GM03348 (cell line): ENCODE measurements at places on chromosomes 3 and 15.

DNA sequence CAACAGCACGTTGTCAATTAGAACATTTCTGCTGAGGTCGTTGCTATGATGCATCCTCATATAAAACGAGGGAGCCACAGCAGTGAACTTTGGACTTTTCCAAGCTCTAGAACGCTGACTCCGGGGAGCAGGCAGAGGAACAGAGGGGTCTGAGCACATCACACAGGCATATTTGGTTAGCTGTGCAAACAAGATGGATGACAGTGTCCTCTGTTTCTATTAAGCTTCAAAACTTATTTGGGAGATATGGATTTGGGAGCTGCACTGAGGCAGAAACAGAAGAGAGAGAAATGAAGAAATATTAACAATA, 278.0 kb upstream of the TBL1XR1 start:
- no peak for DNase-seq

GRCh38 chr15:49439678-49440395, 16.8 kb downstream of the FGF7 start:
- no peak for DNase-seq

GRCh38 chr15:74549816-74550215, 8.8 kb downstream of the ARID3B start:
- no peak for DNase-seq

DNA sequence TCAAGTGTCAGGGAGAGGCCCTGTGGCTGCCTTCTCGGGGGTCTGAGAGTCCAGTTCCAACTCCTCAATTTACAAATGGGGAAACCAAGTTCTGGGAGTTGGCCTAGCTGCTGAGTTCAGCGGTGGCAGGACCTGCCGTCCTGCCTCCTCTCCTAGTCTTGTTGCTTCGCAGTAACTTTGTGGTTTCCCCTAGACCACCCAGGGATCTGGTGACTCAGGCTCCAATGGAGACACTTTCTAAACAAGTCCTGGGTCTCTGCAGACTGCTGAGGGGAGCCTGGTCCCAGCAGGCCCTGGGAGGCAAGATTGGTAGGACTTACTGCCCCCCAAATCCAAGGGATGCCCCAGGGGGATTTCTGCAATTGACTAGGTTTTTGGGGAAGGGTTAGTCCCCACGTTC, 83.6 kb downstream of the SMAD6 start:
- DNase-seq: no peak

- DNase-seq: peak; percentile 40
Measured at GRCh38 chr3:171058058-171058457, 31.5 kb upstream of the SLC2A2 start.

- DNase-seq: no peak
Measured at GRCh38 chr3:74347563-74348268, 266.7 kb downstream of the CNTN3 start.

DNA sequence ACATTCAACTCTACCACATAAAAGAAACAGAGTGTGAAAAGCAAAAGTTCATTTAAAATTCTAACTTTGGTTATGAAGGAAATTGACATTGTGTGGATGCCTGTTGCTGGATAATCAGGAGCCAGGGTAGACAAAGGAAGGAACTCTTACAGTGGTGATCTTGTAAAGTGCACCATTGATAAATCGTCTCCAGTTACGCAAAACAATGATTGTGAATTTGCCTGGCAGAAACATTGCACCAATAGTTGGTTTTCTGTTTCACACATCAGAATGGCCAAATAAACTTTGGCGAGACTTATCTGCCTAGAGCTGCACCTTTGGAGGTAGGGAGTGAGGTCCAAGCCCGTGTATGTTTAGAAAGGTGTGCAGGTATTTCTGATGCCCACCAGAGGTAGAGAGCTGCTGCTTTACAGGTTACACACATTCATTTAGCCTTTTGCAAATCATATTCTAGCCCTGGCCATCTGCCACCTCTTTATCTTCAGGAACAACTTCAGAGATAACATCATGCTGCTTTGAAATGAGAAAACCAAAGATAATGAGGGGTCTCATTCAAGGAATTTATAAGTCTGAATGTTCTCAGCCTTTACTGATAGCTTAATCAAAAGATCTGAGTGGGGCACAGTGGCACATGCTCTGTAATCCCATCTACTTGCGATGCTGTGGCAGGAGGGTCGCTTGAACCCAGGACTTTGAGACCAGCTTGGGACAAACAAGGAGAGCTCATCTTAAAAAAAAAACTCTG, 47.4 kb upstream of the P3H2 start:
- no peak for DNase-seq

DNA sequence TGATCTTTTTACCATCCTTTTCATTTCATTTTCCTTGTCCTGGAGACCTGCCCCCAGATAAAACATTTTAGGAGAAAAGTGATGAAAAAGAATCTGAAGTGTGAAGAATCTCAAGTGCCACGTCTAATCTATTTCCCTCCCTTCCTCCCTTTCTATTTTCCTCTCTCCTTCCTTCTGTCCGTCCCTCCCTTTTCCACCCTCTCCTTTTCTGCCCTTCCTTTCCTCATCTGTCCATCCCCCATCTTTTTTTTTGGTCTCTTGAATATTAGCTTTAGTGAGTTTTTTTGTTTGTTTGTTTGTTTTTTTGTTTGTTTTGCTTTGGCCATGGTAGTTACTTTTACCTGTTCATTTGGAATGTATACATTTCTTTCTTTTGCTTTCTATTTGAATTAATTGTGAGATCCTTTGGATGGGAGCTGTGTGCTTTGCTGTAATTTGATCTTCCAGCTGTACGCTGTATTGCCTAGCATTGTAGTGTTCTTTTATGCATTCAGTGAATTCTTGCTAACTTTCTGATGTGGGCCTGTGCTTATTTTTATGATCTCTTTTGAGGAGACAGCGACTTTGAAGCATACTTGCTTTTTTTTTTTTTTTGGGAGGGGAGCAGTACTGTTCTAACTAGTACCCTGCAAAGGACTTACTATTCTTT, 19.2 kb downstream of the CDIN1 start:
- DNase-seq: no peak

GRCh38 chr3:5188419-5189221, 1.1 kb downstream of the EDEM1 start:
- DNase-seq: peak; percentile 31

DNA sequence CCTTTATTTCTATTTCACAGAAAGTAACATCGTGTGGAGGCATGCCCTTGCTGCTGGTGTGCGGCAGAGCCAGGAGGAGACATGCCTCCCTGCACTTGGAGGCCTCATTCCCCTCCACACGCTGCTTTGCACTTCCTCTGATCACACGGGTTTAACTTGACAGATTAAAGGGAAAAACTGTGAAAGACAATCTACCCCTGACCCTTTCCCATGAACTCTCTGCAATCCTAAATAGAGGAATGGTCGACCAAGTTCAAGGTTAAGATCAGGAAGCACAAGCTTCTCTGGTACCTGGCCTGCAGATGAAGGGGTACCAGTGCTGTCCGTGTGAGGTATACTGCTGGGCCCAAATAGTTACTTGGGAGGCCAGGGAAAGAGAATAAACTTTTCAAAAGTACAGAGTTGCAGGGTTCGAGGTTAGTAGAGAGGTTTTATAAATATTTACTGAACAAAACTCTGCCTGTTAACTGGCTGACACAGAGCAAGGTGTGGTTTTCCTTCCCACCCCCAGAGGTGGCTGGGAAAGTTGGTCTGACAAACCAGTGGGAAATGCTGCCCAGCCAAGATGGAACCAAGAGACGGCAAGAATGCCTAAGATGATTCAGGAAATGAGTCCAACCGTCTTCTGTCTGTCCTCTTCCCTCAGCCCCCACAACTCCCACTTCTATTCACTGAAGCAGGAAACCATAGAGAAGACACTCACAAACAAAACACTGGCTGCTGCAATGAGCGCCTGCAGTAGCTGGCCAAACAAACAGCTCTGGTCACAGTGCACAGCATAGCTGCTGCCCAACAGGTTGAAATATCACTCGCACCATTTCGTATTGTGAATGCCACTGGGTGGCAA, 79.6 kb downstream of the IGF2BP2 start:
- DNase-seq: peak; percentile 65

- peak; percentile 61 for DNase-seq
Measured at GRCh38 chr3:50226888-50227389, 9.1 kb upstream of the GNAI2 start.

GRCh38 chr15:43225201-43225949, 4.6 kb upstream of the EPB42 start:
- peak; percentile 79 for DNase-seq

DNA sequence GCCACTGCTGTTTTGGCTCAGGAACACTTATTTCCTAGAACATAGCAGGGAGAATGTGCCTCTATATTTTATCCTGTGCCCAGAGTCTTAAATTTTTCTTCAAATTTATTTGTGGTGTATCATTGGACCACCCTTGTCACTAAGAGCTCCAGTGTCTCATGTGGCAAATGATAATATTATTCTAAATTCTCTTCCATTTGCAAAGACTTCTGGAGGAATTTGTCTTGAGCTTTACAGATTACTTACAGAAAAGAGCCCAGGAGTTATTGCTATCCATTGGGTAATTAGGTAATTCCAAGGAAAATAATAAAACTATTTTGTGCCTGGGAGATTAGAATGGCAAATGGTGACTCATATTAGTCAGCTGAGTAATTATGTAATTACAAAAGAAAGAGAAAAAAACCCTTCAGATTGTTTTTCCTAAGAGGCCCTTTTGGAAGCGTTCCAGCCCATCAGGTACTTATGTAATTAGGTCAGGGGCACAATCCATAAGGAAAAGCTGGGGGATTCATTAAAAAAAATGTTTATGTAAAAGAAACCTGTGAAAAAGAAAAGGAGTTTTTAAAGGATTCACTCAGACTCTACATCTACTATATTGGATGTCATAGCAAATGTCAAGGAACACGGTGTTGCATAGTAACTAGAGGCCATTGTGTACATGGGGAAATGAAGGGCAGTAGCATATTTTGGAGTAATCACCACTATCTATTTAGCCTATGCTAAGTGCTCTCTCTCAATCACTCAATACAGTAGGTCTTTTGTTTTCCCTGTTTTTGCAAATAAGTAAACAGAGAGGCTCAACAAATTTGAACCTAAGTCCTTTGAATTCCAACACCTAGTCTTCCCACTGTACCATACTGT, 380.9 kb upstream of the RARB start:
- no peak for DNase-seq

DNA sequence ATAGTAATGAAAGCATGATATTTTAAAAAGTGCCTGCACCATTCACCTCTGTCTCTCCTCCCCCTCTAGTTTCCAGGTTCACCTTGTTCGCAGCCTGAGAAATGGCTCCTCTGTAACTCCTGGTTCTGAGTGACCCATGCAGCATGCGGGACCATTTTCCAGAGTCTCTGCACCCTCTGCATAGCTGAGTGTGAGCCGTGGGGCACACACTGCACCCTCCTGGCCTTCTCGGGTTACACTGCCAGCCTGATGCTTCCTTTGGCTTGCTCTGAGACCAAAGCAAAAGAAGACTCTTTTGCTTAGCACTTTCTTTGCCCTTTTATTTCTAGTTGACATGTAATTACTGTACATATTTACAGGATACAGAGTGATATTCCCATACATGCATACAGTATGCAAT, 287.3 kb downstream of the GABRG3 start:
- no peak for DNase-seq

- peak; percentile 95 for DNase-seq
Measured at GRCh38 chr15:74382004-74382816, 14.8 kb upstream of the CYP11A1 start.

DNA sequence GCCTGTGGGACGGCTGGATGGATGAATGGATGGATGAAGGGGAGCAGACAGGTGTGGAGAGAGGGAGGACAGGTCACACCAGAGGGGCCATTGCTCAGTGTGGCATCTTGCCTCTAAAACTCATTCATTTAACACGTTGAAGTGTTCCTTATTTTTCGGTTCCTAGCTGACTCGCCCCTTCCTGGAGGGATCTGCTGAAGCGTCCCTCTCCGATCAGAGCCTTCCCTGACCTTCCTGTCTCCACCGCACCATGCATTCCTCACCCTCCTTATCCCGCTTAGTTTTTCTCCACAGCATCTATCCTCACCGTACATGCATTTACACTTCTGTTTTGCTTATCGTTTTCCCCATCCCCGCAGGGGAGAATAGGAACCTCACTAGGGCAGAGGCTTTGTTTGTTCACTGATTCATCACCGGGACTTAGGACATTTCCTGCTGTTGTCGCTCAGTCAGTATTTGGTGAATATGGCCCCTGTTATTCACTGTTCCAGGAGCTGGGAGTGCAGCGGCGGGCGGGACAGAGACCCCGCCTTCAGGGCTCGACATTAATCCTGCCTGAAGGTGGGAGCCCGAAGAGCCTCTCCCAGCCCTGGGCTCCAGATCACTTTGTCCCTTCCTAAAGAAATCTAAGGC, 32.0 kb downstream of the FOXL2 start:
- no peak for DNase-seq

DNA sequence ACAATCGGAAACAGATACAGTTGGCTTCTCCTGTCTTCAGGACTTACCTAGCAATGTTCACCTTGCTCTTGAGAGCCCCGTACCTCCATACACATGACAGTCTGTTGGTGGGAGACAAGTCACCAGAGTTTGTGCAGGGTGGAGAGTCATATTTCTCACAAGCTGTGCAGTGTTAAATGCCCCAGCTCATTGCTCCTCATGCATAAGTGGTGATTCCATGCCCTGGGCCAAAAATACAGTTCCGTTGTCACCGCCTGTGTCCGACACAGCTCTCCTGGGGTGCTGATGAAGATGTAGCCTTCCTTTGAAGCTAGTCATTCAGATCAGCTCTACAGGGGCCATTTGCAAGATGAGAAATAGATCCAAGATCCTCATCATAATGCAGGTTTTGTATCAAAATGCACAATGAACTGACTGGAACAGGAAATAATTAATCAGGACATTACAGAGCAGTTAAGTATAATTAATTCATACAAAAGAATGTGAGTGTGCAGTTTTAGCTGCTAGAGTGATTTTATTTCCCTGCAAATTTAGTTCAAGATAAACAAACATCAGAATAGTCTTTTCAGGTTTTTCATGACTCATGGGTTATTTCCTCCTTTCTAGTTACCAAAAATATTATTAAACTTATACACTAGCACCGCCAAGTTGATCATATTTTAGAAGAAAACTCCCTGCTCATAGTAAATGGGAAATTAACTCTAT, 66.5 kb downstream of the CD47 start:
- no peak for DNase-seq

DNA sequence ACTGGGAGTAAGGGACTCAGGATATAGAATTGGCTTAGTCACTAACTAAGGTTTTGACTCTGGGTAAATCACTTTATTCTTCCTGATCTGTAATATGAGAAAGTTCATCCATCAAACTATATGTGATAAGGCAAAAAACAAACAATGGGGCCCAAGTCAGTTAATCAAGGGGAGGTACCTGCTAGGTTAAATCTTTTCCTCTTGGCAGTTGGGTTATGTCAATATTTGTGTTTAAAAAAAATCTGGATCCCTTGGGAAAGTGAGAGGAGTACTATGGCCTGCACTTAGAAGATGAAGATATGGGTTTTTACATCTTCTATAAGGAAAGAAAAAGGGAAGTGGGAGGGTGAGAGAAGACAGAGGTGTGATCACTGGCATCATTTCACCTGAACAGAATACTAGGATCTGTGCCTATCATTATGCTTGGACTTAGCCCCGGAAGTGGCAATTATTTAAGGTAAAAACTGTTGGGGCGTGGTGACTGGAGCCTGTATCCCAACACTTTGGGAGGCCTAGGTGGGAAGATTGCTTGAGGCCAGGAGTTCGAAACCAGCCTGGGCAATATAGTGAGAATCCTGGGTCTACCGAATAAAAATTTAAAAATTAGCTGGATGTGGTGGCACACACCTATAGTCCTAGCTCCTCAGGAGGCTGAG, 2.8 kb upstream of the SLC28A2 start:
- no peak for DNase-seq
